ENCODE measurements at places on chromosomes 3 and 15.

- no peak for DNase-seq
Observed at GRCh38 chr3:4831580-4831950, 147.7 kb upstream of the BHLHE40 start.

- no peak for DNase-seq
Observed at GRCh38 chr15:61153291-61153690, 75.8 kb downstream of the RORA start.

- DNase-seq: no peak
Observed at GRCh38 chr3:18886331-18886730, 262.0 kb upstream of the KCNH8 start.

GRCh38 chr3:151410891-151411559, 26.5 kb upstream of the P2RY12 start:
- no peak for DNase-seq

- no peak for DNase-seq
Observed at GRCh38 chr3:141280690-141281089, 49.1 kb downstream of the PXYLP1 start.

DNA sequence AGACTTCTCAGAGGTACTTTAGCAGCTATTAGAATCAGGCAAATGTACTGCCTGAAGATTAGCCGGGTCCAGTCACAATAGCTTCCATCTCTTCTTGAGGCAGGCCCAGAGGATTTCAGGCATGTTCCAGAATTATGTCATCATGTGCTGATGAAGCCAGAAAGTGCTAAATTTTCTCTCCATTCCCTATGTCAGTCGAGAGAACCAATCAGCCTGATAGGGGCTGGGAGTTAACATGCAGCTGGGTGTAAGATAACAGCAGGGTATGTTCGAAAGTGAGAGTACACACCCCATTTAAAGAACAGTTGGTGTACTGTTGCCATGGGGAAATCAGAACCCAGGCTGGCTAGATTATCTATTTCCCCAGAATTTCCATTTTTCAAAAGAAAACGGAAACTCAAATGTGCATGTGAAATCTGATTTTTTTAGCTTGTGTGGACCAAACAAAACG, 48.7 kb downstream of the MYH15 start:
- no peak for DNase-seq

DNA sequence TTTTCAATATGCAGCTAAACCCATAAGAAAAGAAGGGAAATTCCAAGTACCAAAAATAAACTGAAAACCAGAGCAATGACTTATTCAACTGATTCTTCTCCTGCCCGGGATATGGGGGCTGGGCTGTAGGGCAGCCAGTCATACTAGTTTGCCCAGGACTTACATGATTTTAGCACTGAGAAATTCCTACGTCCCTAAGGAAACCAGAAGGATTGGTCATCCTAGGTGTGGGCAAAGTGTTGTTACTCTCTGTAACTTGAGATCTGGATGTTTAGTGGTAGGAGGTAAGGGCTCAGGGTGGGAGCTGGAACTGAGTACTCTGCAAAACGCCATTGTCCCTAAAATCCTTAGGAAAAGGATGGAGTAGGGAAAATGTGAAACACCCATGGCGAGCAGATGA, 1.2 kb upstream of the DAZL start:
- no peak for DNase-seq

DNA sequence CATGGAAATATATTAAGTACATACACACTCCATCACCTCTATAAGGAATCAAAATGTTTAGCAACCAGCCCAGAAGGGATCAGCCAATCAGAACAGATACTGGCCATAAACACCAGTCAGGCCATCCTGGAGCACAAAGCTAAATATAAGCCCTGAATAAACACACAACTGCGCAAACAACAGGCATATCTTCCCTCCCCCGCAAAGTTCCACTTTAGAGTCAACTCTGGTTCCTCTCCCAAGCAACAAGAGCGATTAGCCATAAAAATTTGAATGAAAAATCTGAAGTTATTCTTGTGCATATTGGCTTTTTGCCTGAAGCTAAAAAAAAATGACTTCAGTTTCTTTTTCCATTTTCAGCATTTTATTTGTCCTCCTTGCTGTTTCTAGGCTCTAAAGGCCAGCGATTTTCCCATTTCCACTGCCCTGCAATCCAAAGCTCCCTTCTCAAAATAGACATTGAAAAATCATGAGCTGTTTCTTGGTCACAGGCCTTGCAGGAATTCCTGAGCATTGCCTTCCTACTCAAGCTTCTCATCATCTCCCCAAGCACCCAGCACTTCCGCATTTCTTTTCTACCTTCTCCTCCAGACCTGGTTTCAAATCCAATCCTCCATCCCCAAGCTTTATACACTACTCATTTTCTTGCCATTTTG, 247.9 kb downstream of the ZMAT3 start:
- DNase-seq: no peak

GRCh38 chr3:16419640-16420241, 93.8 kb downstream of the RFTN1 start:
- peak; percentile 9 for DNase-seq

DNA sequence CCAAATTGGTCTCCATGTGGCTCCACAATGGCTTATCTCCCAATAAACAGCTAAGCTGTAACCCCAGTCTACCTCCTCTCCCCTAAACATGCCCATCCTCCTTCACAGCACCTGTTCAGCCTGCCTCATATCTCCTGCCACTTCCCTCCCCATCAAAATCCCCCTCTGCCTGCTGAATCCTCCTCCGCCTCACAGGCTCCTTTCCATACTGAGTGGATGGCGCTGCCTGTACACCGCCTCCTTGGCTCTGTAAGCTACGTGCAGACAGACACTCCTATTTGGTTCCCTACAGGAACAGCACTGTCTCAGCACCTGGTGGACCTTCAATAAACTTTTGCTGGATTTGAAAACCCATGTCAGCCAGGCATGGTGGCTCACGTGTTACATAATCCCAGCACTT, 53.7 kb downstream of the ADCY5 start:
- DNase-seq: no peak

- DNase-seq: no peak
Observed at GRCh38 chr15:70669006-70669602, 94.3 kb downstream of the UACA start.

DNA sequence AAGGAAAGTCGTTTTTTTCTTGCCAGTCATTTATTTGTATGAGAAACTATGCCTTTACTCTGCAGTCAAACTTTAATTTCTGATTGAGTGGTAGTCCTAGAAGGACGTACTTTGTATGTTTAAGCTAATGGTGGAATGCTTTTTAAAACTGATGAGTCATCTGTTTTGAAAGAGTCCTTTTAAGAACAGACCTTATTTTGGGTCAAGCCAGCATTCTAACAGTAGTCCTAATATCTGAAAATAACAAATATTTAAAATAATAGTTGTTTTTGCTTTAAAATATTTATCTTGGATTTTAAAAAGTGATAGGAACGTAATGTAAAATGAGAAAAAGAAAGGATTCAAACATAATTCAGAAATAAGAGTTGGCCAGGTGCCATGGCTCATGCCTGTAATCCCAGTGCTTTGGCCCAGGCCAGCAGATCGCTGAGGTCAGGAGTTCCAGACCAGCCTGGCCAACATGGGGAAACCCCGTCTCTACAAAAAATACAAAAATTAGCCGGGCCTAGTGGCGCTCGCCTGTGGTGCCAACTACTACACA, 1.3 kb upstream of the LRRC58 start:
- DNase-seq: no peak

DNA sequence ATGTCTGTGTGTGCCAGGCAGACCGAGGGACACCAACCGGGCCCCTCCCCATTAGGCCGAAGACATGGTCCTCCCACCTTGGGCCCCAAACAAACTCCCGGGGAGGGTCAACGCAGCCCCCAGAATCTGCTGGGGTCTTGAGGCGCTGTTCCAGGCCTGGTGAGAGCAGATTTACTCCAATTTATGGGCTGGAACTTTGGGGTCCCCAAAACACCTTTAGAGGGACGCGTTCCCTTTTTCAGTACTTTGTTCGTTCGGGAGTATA, 2.4 kb downstream of the GATA2 start:
- DNase-seq: no peak

- DNase-seq: no peak
Observed at GRCh38 chr3:4036046-4036445, 236.8 kb downstream of the LRRN1 start.

DNA sequence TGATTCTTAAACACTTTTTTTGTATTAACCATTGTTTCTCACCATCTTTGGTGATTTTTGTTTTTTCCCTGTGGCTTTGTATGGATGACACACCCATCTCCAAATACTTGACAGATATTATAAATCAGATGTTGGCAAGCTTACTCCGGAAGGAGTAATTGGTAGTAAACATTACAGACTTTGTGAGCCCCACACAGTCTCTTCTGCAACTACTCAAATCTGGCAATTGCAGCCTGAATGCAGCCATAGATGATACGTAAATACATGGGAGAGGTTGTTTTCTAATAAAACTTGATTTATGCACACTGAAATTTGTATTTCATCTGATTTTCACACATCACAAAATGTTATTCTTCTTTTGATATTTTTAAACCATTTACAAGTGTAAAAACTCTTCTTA, 331.5 kb downstream of the ARPP21 start:
- no peak for DNase-seq

GRCh38 chr15:91946581-91947292, 93.2 kb downstream of the SLCO3A1 start:
- no peak for DNase-seq
